SK-N-SH (cell line): ENCODE measurements at places on chromosomes 5 and 9.

- peak; percentile 29 for DNase-seq
Observed at GRCh38 chr9:706606-707459, 134.7 kb upstream of the DMRT1 start.

DNA sequence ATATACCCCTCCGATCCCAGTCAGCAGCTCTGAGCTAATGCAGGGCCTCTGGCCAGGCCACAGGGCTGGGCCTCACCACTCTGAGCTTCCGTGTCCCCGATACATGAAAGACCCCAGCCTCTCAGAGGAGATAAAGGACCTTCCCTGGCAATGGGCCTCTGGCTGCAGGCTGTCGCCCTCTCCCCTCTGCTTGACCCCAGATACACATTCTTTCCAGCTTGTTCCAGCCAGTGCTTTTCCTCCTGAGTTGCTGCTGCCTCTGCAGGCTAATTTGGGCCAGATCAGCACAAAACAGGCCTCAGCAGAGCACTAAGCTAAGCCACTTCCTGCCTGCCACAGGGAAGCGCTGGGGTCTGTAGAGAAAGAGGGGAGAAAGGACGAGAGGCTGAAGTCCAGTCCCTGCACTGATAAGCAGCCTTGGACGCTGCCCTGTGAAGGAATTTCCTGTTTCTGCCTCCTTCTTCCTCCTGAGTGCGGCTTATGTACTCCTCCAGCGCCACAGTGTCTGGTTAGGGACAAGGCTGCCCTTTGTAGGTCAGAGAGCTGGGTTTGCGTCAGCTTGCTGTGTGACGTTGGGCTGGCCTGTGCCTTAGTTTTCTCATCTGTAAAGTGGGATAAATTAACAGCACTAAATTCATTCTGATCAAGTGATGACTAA, 73.0 kb upstream of the IL17B start:
- peak; percentile 37 for DNase-seq

- no peak for DNase-seq
Observed at GRCh38 chr9:17017931-17018491, 116.8 kb upstream of the CNTLN start.

- DNase-seq = no peak
Observed at GRCh38 chr5:157076558-157076957, 17.6 kb upstream of the HAVCR1 start.

- no peak for DNase-seq
Observed at GRCh38 chr9:91017245-91017644, 215.6 kb downstream of the SYK start.

- DNase-seq = no peak
Observed at GRCh38 chr9:132244582-132245455, 83.0 kb downstream of the NTNG2 start.

GRCh38 chr5:37834542-37835379, 5.1 kb downstream of the GDNF start:
- peak; percentile 41 for DNase-seq

- DNase-seq = no peak
Observed at GRCh38 chr9:70069704-70070103, 26.1 kb downstream of the MAMDC2 start.

GRCh38 chr9:121785673-121786542, 134.5 kb downstream of the DAB2IP start:
- DNase-seq = no peak

- no peak for DNase-seq
Observed at GRCh38 chr9:92171822-92172221, 56.6 kb upstream of the SPTLC1 start.

DNA sequence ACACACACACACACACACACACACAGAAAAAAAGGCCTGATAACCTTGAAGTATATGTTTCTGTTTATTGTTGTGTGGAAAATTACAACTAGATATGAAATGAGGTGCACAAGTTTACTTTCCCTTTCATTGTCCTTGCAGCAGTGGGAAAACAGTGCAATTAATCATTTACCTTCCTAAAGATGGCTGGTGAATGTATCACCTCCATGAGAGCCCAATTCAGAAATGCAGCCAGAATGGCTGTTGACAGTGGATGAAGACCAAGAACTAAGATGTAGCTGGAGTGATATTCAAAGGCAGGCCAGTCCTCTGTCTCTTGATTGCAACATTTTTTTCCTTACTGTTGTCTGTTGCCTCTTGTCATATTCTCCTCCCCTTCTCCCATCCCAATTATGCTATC, 49.6 kb upstream of the EIF4EBP3 start:
- DNase-seq = no peak

- DNase-seq = no peak
Observed at GRCh38 chr5:122673343-122673742, 101.5 kb upstream of the SNX2 start.
